ENCODE measurements at places on chromosomes 7 and 10.

DNA sequence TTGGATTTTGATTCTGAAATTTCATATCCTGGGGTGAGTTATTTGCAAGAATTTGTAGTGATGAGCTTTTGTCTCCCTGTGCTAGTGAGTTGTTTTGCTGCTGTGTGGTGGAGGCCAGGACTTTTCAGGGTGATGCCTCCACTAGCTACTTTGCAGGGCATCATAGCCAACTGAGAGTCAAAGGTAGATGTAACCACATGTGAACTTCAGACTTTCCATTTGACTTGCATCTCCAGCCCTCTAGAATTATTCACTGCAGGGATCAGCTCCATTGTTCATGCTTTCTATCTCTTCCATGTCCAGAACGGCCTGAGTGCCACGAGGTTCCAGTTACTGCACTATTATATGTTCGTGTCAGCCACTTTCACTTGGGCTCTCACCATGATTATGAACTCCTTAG, 534.3 kb downstream of the GRM8 start:
- DNase-seq = no peak

GRCh38 chr7:113118074-113118959, at the start of gene SMIM30:
TSS of gene SMIM30 (minus strand) at chr7:113118554. CDS start at chr7:113117578, 976 bp downstream.
- peak; percentile 91 for DNase-seq

DNA sequence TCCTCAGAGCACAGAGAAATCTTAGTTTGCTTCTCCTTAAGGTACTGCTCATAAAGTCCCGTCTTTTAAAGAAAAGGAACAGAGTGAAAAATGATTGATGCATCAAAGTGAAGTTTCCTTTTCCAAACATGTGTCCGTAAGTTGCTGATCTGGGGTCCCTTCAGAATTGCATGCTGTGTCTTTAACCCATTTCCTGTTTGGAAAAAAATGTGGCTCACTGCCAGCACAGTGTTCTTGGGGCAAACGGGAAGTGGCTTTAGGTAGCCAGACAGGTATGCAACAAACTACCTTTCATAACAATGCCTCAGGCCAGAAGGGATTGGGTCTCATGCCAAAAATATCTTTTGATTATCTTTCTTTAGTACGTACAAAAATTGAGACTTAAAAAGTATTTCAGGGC, 50.9 kb downstream of the TFAM start:
- no peak for DNase-seq

- no peak for DNase-seq
Measured at GRCh38 chr10:75187961-75188426, 22.6 kb upstream of the VDAC2 start.

DNA sequence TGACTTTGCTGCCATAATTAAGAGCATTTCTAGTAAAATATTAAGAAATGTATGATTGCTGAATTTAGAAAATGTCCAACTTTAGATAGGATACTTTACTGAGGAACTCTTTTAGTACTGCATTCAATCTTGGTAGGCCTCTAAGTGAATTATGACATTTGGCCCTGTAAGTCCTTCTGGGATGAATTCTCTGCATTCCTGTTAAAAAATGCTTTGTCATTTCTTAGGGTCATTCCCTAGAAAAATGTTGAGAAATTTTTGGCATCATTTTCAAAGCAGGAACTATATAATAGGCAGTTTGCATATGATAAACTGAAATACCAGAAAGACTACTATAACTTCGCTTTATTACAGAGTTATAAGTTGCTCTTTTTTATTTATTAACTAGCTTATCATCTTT, 69.3 kb upstream of the PRR15 start:
- DNase-seq = no peak

- no peak for DNase-seq
Measured at GRCh38 chr7:94069162-94069739, 65.1 kb upstream of the BET1 start.

DNA sequence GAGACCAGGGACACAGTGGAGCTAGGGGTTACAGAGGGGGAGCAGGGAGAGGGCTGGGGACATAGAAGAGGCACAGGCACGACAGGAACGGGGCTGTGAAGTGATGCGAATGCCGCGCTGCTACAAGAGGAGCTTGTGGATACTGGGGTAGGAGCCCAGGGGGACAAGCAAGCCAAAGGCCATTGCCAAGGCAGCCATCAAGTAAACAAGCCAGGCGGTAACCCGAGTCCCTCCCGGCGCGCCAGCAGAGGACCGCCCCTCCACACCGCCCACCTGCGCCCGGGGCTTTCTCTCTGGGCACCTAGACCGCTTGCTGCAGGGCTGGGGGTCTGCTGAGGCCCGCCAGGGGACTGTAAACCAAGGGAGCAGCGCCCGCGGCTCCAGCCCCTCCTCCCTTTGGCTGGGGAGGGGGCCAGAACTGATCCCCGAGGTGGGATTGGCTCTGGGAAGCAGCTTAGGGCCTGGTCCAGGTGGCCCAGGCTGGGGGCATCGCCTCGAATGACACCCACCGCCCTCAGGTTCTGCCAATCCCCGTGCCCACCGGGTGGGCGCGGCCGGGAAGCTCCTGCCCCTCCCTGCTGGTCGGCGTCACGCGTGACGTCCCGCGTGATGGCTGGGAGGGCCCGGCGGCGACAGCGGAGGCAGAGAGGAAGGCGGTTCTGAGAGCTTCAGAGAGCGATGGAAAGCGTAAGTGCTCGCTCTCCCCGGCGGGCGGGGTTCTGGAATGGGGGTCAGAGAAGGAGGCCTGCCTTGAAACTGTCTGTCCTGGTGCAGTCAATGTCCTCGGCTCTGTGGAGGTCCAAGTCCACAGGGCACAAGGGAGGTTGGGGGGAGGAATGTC, 982 bp downstream of the SFXN3 start:
- DNase-seq = peak; percentile 67

DNA sequence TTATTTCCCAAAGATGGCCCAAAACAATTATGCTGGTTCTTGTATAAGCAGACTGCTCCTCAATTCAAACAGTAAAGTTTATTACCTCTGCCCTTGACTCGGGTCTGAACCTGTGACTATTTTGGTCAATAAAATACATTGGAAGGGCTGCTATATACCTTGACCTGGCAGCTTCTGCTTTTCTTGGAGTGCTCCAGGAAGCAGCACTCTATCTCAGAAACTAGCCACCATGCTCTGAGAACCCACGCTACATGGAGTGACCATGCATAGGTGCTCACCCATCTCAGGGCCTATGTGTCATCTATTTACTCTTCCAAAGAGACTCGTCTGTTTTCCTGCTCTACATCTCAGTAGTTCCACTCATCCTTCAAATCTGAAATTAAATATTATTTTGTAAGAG, 299.9 kb downstream of the AHR start:
- DNase-seq = no peak

DNA sequence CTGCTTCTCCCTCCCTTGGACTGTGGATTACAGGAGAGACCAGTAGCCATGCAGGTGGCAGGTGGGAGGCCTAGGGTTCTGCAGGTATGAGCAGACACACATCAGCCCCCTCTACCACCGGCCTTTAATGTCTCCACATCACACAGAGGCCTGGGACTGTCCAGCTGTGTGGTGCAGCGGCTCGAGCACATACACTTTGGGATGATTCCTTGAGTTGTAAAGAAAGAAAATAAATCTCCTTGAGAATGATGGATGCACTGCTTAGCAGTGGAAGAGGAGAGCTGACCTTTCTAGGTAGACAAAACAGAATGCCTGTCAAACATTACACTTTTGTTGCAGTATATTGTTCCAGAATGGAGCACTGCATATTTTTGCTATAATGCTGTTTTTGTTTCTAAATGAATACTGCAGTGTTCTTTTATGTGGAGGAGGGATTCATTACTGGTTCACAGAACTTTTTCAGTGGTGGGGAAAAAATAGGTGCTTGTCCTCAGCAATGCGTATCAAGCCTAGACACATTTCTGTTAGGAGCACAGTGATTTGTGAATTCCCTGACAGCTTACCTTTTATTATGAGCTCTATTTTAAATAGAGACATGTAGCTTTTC, 66.0 kb downstream of the PTPRE start:
- DNase-seq = no peak

DNA sequence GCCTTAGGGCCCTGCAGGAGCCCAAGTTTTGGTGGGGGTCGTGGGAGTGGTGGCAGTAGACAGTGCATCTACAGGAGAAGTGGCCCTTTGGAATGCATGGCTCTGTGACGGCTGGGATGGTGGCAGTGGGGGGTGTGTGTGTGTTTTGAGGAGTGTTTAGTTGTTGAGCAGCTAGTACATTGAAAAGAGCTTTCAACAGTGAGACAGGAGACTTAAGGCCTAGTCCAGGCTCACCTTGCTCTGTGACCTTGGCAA, 27.1 kb downstream of the ZNF775 start:
- no peak for DNase-seq

- DNase-seq = no peak
Measured at GRCh38 chr10:85226596-85226995, 898.2 kb downstream of the CCSER2 start.

- DNase-seq = no peak
Measured at GRCh38 chr7:29989257-29989995, at the start of gene SCRN1. TSS of gene SCRN1 (minus strand) at chr7:29989801. CDS start at chr7:29969067, 20,734 bp downstream.

GRCh38 chr7:5237286-5237685, 45.5 kb upstream of the SLC29A4 start:
- DNase-seq = peak; percentile 55

DNA sequence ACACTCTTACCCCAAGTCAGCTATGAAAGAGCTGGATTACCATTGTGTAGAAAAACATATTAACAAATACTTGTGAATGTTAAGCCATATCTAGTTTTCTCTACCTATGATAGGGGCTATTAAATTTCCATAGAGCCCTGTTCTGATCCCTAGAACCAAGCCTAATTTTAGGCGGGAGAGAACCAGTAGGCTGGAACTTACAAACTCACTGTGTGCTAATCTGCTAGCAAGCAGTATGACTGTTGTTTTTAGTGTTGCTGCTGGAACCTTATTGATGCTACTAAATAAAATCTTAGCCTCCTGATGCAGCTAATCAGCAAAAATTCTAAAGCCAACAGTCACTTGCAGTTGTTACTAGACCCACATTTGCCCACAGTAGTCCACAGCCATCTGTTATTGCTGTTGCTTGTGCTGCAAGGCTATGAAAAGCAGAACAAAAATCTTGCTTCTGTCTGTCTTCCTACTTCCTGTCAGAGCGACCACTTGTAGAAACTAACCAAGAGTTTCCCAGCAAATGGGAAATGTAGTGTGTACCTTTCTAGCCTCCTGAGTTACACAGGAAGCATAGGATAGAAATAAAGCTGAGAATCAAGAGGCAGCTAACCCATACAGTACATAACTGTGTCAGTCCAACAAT, 368.4 kb downstream of the ARL4A start:
- DNase-seq = no peak

All from amygdala (tissue), 56 donors.